Activated CD4-positive, alpha-beta T cell treated with anti-CD3 and anti-CD28 coated beads for 36 hours (primary cell): ENCODE measurements at places on chromosomes 3 and 15.

- DNase-seq, result no peak
Measured at GRCh38 chr15:93126148-93126547, 37.1 kb upstream of the RGMA start.

DNA sequence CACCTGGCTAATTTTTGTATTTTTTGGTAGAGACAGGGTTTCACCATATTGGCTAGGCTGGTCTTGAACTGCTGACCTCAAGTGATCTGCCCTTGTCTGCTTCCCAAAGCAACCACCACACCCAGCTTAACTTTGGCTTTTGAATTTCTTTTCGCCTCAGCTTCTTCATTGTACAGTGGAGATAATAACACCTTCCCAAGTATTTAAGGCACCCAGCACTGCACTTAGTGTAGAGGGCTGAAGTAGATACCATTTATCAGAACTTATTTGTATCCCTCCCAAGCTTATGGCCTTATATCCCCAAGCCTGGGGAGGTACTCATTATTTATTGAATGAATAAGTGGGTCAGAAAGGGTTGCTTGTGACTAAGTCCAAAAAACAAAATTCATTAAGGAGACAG lies 2.3 kb downstream of the SQOR start:
- DNase-seq, result no peak

DNA sequence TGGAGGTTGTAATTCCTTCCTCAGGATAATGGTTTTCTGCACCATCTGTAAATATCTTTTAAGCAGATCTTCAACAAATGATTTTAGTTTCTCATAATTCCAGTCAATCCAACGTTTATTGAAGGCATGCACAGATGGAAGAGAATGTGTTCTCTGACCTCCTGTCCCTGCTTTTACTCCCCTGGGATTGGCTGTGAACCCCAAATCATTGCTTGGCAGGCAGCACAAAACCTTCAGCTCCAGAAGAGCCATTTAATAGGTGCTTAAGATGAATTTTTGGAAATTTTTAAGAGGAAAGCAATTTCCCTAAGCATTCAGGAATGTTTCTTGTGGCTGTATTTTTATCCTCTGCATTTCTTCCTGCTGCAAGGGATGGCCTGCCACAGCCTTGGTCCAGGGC lies 25.5 kb upstream of the THSD4 start:
- no peak for DNase-seq

DNA sequence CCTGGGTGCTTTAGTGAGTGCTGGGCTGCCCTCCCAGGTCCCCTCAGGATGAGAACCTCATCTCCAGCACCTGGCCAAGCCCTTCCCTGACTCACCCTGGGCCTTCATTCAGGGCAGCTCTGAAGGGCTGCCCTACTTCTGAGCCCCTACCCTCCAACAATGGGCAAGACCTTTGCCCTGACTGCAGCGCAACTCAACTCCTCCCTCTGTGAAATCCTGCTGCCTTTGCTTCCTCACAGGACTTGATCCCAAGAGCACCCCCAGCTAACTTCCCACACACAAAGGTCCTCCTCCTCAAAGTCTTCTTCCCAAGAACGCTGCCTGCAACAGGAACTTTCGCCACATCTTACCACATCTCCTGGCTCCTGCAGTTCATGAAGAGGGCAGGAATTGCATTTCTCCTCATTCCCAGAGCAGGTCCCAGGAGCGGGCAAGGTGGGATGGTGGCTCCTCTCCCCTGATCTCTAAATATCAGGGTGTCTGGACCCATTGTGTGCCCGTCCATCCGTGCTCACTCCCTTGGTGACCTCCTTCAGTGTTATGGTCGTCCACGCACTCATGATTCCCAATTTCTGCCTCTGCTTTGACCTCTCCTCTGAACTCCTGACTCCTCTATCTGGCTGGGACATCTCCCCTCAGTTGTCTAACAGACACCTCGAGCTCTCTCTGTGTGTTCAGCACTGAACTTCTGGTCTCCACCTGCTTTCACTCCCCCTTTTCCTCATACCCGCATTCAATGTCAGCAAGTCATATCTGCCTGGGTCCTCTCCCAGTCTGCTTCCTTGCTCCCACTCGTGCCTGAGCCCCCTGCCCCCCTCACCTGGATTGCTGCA lies 4.5 kb upstream of the SSUH2 start:
- no peak for DNase-seq

DNA sequence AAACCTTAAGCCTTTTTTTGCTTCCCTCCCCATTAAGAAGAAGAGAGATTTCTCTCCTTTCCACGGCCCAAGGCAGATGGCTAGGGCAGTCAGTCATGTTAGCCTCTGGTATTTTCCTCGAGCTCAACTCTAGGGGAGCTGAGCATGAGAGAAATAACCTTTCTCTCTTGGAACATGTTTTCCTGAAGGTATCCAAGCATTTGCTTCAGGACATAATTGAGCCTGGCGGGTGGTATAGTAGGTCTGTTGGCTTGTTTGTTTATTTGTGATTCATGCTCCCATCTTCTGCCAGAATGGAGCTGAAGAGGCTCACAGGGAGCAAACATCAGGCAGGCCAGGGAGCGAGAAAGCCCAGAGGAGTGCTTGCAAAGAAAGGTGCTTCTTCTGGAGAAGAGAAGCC lies 102.5 kb downstream of the MESD start:
- no peak for DNase-seq

DNA sequence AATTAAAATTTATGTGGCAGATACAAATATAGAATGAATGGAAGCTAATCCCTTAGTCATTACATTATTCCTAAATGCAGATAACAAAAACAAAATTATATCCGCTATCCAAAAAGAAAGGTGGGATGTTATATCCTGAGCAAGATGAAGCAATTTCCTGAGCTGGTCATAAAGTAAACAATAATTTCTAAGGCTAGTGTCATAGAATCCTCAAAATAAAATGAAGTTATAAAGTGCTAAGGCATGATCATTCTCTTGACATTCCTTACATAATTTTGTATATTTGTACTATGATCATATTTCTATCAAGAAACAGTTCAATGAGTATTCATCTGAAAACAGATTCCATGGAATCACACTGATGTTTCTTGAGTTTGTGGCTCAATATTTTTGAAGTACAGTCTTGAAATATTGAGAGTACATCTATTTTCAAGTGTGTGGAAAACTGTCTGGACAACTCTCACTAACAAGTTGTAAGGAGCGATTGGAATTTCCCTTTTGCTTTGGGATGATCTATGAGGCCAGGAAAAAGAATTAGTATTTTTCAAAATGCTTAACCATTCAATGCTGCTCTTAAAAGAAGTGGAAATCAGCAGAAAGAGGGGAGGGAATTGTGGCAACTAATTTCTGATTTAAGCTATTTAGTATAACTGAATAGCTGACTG lies 92.4 kb downstream of the ABI3BP start:
- DNase-seq, result no peak

DNA sequence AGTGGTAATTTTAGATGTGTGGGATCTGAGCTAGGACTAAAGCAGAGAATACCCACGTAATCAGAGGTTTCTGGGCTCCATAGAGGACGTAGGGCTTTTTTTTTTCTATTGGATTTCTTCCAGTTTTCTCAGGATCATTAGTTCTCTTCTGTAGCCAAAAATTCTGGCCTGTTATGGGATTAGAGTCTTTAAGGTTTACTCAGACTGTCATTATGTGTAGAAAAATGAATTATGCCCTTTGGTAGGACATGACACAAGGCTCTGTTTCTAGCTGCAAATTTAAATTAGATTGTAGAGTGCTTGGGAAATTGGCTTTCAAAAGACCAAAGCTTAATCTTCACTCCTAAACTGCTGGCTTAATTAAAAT lies 1.9 kb downstream of the SETD5 start:
- DNase-seq, result no peak

GRCh38 chr3:129520960-129521359 lies 7.5 kb upstream of the RHO start:
- no peak for DNase-seq

- no peak for DNase-seq
Measured at GRCh38 chr3:173993299-173993698, 595.8 kb downstream of the NLGN1 start.

DNA sequence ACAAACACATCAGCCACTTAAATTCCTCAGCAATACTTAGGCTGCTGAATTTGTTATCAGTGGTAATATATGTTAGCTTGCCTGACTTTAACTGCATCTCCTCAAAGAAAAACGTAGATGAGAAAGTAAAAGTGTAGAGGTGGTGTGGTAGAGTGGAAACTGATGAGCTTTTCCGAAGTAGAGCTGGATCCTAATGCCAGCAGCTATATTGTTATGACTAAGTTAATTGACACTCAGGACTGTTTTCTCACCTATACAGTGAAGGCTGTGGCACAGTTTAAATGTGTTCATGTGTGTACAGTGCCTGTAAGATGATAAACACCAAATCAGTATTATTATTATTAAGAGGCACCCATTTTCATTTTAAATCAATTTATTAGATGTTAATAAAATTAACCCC lies 174.9 kb downstream of the TNIK start:
- DNase-seq, result no peak

DNA sequence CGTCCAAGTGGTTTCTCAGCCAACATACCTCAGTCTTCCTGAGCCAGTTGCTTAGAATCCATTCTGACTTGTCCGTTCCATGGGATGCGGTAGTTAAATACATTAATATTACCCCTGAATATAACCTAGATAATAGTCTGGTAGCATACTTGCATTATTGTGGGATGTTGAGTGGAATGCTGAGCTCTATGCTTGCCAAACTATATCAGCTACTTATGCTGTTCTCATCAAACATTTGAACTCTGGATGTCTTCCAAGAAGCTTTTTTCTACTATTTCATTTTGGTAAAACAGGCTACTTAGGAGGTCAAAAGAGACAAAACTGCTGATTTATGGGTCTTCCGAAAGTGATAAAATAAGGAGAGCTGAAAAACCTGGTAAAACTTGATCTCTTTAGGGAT lies 429.5 kb downstream of the NAALADL2 start:
- no peak for DNase-seq

- DNase-seq, result no peak
Measured at GRCh38 chr3:146834917-146835316, 229.8 kb upstream of the PLSCR5 start.

DNA sequence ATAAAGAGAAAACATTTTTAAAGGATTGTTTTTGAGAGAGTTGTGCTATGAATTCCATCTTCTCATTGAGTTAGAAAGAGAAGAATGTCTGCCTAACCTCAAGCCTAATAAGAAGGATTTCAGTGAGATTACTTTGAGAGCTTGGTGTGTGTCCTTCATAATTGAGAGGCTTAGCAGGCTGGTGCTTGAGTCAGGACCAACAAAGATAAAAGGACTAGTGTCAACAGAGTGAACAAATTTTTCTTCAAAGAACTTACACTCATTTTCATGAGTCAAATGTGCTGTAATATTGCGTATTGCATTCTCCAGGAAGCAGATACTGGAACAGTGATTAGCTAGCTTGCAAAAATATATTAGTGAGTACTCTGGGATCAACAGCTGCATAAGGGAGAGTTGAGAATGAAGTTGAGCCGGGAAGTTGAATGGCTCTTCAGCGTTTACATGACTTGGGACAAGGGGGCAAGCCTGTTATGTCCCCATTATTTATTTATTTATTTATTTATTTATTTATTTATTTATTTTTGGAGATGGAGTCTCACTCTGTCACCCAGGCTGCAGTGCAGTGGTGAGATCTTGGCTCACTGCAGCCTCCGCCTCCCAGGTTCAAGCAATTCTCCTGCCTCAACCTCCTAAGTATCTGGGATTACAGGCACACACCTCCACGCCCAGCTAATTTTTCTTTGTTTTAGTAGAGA lies 37.5 kb upstream of the SLITRK3 start:
- no peak for DNase-seq

DNA sequence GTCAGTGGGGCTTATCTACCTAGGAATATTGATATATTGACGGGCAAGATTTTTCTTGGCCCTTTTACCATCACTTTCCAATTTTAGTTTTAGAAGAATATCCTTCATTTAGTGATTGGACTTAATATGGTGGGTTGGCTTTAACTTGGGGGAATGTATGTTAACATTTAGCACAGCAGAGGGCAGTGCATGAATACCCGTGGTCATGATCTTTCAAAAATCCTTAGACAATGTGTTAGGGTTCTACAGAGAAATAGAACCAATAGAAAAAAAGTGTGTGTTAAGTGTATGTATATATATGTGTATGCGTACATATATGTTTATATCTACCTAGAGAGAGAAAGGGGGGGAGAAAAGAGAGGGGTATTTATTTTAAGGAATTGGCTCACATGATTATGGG lies 36.9 kb downstream of the GPR171 start:
- no peak for DNase-seq

DNA sequence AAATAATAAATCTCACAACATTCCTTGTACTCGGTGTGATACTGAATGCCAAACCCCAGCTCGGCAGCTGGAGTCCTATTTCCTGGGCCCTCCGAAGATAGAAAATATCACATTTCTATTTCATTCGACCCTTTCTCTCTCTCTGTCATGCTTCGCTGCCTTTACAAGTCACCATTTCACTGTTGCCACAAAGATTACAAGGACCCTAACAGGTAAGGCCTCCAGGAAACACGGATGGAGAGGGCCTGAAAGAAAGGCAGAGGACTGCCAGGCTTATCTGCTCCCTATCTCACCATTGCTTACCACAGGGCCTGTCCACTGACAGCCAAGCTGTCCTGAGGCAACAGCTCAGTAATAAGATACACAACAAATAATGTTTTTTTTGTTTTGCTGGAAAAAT lies 376.5 kb downstream of the MECOM start:
- DNase-seq, result no peak

GRCh38 chr3:21234933-21235332 lies 516.1 kb downstream of the ZNF385D start:
- DNase-seq, result no peak

- peak; percentile 65 for DNase-seq
Measured at GRCh38 chr3:71050538-71051258, 532.8 kb downstream of the FOXP1 start.

DNA sequence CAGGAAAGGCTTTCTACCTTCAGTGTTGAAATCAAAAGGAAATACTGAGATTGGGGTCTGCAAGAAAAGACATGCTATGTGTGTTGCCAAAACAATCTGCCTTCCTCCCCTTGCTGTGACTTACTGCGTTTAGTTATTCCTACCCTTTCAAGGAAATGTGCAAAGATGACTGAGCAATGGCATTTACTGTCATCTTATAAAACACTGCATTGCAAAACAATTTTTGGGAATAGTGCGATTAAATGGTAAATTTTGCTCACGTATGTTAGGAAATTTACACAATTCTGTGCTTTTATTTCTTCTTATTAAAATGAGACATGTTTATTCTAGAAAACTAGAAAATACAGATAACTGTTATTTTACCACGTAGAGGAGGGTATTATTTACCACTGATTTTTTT lies 45.8 kb downstream of the PDE8A start:
- DNase-seq, result no peak

- no peak for DNase-seq
Measured at GRCh38 chr3:152287898-152288576, 19.3 kb downstream of the MBNL1 start.

- peak; percentile 48 for DNase-seq
Measured at GRCh38 chr3:196287090-196287439, 461 bp downstream of the PCYT1A start.

GRCh38 chr3:113783463-113783862 lies 36.6 kb downstream of the ATP6V1A start:
- DNase-seq, result no peak

DNA sequence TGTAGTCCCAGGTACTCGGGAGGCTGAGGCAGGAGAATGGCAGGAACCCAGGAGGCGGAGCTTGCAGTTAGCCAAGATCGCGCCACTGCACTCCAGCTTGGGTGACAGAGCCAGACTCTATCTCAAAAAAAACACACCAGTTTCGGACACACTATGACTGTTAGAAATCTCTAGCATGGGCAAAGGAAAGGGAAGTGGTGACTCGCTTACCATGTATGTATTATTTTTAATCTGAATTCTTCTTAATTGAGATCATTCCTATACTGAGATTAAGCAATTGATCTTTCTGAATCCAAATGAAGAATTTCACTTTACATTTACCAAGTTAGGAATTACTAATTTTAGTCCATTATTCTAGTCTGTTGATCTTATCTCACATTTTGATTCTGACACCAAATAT lies 459.2 kb upstream of the ALCAM start:
- DNase-seq, result no peak
